Smooth muscle cell of the brain vasculature (primary cell): ENCODE measurements at places on chromosomes 4 and X.

DNA sequence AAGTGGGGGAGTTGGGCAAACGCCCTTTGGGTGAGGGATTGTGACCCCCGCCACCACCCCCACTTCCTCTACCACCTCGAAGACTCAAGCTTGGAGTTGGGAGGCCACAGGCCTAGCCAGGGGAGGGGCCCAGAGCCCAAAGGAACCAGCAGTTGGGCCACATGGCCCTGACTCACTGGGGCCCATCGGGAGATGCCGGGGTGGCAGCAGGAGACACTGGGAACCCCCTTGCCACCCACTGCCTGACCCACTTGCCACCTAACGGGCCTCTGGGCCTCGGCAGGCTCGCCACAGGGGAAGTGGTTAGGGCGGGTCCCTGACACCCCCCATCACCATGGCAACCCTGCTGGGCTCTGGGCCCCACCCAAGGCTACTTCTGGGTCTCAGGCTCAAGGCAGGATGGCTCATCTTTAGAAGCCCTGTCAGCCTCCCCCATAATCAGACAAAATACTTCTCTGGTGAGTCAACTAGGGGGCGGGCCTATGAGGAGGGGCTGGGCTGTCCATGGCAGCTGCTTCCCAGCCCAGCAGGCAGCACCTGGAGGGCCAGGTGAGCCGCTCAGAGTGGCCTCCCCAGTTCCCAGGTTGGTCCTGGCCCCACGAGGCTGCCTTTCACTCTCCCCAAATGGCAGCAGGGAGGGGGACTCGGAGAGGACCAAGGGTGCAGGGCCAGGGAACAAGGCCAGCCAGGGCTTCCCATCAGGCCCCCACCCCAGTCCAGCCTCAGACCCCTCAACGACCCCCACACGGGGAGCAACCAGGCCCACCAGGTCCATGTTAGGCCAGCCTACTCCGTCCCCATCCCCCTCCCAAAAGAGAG lies 5.6 kb downstream of the FLNA start:
- DNase-seq, result peak; percentile 61

- no peak for DNase-seq
Measured at GRCh38 chr4:87012265-87012953, 77.6 kb downstream of the AFF1 start.

DNA sequence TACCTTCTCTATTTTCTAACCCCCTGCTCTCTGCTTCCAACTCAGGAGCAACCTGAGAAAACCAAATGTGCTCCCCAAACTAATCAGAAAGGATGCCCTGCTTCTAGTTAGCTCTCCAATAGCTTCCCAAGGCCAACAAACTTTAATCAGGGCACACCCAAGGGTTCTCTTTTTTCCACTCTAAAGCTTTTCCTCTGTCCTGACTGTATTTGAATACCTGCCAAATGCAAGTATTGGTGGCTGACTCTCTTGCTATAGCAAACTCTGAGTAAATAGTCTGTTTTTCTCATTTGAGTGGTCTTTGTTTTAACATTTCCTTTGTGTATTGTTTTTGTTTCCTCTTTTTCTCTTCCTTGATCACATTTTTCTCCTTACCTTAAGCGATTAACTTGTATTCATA lies 52.5 kb downstream of the GBA3 start:
- DNase-seq, result no peak

DNA sequence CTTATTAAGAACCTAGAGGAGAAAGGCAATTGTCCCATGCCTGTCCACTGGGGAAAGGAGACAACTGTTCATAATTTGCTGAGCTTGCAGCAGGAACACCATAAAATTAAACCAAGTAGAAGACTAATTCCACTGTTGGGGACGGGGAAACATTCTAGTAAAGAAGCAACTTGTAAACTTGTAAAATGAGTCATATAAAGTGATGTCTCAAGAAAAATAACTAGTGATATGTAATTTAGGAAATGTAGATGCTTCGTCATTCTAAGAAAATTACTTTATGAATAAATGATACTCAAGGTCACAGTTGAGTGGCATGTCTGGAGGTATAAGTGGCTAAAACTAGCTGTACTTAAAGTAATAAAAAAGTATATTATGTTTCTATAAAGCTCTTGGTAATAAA lies 121.2 kb upstream of the MID1 start:
- DNase-seq, result no peak

DNA sequence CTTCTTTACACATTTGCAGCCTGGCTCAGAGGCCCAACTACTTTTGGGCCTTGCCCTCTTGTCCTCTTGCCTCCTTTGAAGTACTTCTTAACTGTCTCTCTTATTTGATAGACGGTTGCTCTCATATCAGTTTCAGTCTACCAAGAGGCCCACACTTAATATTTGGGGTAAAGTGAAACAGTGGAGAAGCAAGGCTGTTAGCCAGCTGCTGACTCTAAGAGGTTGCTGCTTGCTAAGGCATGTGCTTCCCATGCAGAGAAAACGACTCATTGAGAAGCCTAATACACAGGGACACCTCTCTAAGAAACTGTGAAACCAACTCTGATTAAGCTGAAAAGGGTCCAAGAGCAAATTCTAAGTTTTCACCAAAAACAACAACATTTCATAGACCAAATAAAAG lies 94.6 kb downstream of the PPP3CA start:
- no peak for DNase-seq

GRCh38 chr4:119841361-119841760 lies 212.8 kb upstream of the PDE5A start:
- no peak for DNase-seq

DNA sequence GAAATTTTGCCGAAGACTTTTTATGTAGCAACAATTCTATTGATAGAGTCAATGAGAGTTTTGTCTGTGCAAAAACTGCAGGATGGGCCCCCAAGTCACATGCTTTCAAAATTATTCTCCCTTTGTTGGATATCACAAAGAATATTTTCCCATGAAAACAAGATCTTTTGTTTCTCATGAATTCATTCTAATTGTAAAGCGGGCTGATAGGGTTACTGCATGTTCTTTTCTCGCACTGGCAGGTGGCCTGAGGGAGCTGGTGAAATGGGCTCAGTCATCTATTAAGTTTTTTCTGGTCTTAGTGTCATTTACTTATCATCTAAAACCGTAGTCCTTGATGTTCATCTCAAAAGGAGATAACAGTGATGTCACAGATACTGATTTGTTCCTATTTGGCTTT lies 44.2 kb downstream of the MID1IP1 start:
- no peak for DNase-seq

- DNase-seq, result peak; percentile 39
Measured at GRCh38 chr4:87895964-87896621, 63.3 kb downstream of the MEPE start.

GRCh38 chr4:86452422-86452891 lies 92.6 kb upstream of the MAPK10 start:
- DNase-seq, result no peak

DNA sequence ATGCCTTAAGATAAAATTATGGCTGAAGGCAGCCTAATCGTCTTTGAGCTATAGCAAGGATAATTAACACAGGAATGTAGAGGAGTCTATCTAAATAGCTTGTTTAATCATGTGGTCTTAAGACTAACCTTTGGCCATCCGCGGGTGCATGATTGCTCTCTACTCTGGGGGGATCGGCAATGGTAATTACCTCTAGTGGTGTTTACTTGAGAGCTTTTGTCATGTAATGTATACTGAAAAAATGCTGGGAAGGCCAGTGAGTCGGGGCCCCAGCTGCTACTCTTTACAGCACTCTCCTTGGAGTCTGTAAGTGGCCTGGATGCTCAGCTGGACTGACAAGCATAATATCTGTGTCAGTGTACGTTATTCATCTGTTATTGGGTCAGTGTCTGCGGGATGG lies 65.5 kb upstream of the GNPDA2 start:
- no peak for DNase-seq

- DNase-seq, result no peak
Measured at GRCh38 chrX:129642641-129643040, 12.1 kb downstream of the APLN start.
